T-helper 2 cell (primary cell): ENCODE measurements at places on chromosomes 2 and 18.

DNA sequence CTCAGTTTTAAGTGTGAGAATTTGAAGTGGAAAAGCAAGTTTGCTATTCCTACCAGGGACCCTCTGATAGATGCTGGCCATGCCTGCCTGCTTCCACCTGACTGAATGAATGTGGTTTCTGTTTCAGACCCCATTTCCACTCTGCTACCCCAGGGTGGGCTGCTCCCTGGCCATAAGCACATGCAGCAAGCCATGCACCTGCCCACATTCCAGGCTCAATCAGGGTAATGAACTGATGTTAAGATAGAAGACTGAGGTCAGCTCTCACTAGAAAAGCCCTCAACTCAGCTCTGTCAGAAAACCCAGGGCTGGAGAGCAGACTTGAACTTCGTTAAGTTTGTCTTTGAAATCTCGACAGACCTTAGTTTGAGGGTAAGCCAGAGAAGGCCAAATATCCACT lies 333.9 kb downstream of the CYRIA start:
- DNase-seq = no peak

GRCh38 chr2:136031711-136032110 lies 46.3 kb upstream of the DARS1 start:
- DNase-seq = no peak

- no peak for DNase-seq
Measured at GRCh38 chr18:11000071-11000470, 149.3 kb downstream of the PIEZO2 start.

GRCh38 chr2:70986499-70987189 lies 8.0 kb downstream of the TEX261 start:
- DNase-seq = no peak

DNA sequence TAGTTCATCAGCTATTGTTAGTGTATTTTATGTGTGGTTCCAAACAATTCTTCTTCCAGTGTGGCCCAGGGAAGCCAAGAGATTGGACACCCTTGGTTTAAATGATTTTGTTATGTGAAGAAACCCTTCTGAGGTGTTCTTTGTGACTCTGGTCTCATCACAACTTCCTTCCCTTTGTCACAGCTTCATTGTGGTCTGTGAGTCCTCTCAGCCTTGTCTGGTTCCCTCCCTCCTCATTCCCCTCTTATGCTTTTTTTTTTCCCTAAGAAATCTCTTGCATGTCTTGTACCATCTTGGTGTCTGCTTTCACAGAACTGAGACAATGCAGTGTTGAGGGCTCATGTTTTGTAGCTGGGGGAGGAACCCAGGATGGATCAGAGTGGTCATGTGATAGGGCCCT lies 118.9 kb downstream of the TMEM182 start:
- no peak for DNase-seq

DNA sequence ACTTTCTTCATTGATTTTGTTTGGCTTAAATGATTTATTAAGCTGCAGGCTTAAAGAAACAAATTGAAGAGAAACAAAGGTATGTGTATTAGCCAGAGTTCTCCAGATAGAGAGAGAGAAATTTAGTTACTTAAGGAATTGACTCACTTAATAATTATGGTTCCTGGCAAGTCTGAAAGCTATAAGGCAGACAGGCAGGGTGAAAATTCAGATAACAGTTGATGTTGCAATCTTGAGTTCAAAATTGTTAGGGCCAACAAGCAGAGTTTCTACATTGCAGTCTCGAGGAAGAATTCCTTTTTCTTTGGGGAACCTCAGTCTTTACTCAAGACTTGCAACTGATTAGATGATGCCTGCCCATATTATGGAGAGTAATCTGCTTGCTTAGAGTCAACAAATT lies 593.5 kb downstream of the ADCYAP1 start:
- DNase-seq = no peak

- no peak for DNase-seq
Measured at GRCh38 chr2:162473986-162474385, 130.1 kb downstream of the GCA start.
